Thoracic aorta (tissue), 2 donors: ENCODE measurements at places on chromosomes 2 and 18. TPM values are rescaled to one million over a fixed set of nuclear protein-coding genes. Genes with fewer than 3 reads are reported as not detected.

DNA sequence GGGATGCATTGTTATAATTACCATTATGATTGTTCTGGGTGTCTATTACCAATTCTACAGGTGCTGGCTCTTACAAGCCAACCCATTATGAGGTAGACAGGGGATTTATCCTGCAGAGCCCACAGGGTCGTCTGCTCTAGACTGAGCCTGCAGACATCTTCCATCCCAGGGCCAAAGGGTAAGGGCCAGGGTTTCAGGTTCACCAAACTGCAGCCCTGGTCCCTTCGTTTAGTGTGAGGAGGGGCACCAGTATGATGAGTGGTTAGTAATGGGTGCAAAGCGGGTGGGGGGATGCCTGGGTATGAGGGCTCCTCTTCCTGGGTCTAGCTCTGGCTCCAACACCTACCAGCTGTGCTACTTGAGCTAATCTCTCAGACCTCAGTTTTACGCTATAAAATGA lies 1.2 kb upstream of the ARID5A start:
- H3K4me1 ChIP-seq: peaks cover 73% of the 10 kb centered on the region
- H3K4me3 ChIP-seq: no peak overlapping the region
- H3K27ac ChIP-seq: peak overlapping the region; percentile 97
- H3K27me3 ChIP-seq: no peaks in the 10 kb centered on the region
- no peak for DNase-seq
- no peaks in the 10 kb centered on the region for H3K36me3 ChIP-seq

DNA sequence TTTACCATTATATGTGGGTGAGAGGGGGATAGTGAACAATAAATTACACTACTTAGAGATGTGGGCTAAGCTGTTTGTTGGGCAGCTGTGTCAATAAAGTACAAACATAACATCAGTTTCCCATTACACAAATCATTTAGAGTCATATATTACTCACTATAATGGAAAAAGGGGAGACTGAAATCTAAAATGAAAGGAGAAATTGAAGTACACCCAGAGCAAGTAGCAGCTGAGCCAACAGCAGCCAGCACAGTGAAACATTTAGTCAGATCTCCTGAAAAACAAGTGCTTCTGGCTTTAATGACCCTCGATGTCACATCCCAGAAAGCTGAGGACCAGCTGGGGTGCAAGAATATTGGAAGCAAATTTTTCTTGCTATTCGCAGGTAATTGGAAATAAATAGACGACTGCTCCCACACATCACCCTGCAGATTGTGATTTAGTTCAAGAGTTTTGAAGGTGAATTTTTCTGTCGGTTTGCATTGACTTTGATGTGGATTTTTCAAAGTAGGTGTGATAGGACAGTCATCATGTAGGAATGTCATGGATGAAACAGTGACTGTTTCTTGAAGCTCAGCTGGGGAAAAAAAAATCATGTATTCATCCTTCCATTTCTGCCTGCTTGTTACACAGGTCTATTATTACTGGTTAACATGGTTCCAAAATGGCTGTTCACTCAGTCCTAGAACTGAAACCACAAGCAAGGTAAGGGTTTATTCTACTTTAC lies 1607.3 kb upstream of the CELF4 start:
- no peaks in the 10 kb centered on the region for H3K4me1 ChIP-seq
- H3K4me3 ChIP-seq: no peak overlapping the region
- no peaks in the 10 kb centered on the region for H3K27me3 ChIP-seq
- H3K36me3 ChIP-seq: no peaks in the 10 kb centered on the region

GRCh38 chr2:135885709-135886108 lies 9.5 kb upstream of the MCM6 start:
- H3K4me1 ChIP-seq: no peaks in the 10 kb centered on the region
- no peaks in the 10 kb centered on the region for H3K36me3 ChIP-seq
- H3K4me3 ChIP-seq: no peak overlapping the region
- no peak overlapping the region for H3K27ac ChIP-seq
- no peak for DNase-seq
- H3K27me3 ChIP-seq: no peaks in the 10 kb centered on the region

- DNase-seq: no peak
- H3K4me1 ChIP-seq: peaks cover 66% of the 10 kb centered on the region
- peaks cover 8% of the 10 kb centered on the region for H3K27me3 ChIP-seq
- H3K36me3 ChIP-seq: no peaks in the 10 kb centered on the region
- no peak overlapping the region for H3K27ac ChIP-seq
Measured at GRCh38 chr2:60552078-60552850, 1.2 kb downstream of the BCL11A start.

GRCh38 chr18:30568333-30568732 lies 474.2 kb downstream of the DSC3 start:
- no peaks in the 10 kb centered on the region for H3K36me3 ChIP-seq
- no peaks in the 10 kb centered on the region for H3K27me3 ChIP-seq
- DNase-seq: no peak

LIMS2 gene
- total RNA-seq: 177 TPM

POTEI gene
- not detected for total RNA-seq

CABYR gene
- total RNA-seq: 1.8 TPM
